Jurkat, Clone E6-1 (cell line): ENCODE measurements at places on chromosomes 12 and 14.
A peak's percentile ranks its signal among the peaks of the same experiment; 100 is the strongest.

GRCh38 chr14:102799684-102800562, 22.7 kb downstream of the TRAF3 start:
- DNase-seq, result no peak

DNA sequence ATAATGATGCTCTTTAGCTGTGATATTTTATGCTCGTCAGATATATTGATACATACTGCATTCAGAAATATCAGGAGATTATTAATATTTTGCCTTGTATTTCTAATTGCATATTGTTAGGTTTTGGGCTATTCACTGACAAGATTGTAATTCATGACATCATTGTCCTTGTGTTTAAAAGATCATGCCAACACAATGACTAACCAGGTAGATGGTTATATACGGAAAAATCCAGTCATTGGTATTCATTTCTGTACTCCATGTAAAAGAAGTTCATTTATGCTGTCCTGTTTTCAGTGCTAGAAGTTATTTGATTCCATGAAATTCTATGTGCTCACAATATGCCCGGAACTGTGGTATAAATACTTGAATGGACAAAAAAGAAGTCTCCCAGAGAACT, 107.5 kb downstream of the KITLG start:
- no peak for DNase-seq

GRCh38 chr14:92135269-92135668, 13.5 kb downstream of the CPSF2 start:
- peak; percentile 35 for DNase-seq

- peak; percentile 98 for DNase-seq
Measured at GRCh38 chr12:104569346-104570173, 112.8 kb downstream of the CHST11 start.

DNA sequence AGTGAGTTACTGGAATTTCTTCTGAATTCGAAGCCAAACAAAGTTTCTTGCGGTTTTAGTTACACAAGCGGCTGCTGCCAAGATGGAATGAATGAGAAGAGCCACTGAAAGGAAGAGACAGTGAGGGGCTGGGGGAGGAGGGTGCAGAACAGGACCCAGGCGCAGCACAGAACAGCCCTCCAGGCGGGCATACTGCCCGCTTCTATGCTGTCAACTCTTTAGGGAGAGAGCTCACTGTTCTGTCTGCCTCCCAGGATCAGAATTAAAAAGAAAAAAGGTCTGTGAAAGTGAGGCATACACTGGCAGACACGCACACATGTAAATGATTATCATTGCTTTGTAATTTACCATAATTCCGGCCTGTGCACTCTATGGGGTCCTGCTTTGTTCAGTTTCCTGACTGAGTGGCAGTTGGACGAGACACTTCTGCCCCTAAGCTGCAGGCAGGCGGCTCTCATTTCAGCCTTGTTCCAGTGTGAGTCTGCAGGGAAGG, 231.6 kb downstream of the CACNA1C start:
- DNase-seq, result no peak

DNA sequence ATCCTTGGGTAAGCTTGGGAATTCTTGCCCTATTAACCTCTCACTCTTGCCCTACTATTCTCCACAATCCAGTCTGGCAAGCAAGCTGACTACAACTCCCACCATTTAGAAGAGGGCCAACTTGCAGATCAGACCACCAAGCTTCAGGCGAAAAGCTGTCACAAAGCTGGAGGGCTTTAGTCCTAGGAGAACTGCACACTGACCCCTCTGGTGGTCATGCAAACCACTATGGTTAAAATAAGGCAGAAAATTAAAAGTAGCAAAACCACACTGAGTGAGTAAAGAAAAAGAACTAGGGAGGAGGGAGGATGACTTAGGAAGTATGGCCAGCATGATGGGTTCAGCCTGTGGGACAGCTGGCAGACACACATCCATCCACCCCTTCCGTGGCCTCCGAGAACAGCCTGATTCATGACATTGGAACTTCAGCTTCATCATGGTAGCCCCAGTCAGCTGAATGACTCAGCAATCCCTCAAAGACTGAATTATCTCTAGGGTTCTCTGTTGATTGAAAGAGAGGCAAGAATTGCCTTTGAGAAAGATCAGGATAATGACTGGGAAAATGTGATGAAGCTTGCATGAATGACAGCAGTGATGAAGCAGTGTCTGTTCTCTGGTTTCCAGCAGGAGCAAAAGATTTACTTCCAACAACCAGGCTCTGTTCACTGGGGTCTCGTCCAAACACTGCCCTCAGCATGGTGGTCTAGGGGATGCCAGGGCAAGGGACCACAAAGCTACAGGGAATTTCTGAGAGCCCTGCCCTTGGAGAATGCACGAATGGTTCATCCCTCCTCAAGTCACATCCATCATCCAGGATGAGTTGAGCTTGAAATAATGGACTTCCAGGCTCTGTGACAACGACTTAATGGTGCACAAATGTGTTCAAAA, 24.4 kb downstream of the PITPNM2 start:
- DNase-seq, result no peak

- no peak for DNase-seq
Measured at GRCh38 chr12:65495233-65495632, 216.8 kb downstream of the MSRB3 start.

- DNase-seq, result no peak
Measured at GRCh38 chr14:99277530-99277929, 5.5 kb upstream of the BCL11B start.

- DNase-seq, result no peak
Measured at GRCh38 chr14:77436042-77436441, 12.7 kb upstream of the NOXRED1 start.
